ENCODE measurements at places on chromosomes 7 and 10.

- DNase-seq, result no peak
Observed at GRCh38 chr7:33630359-33630758, 275.0 kb upstream of the BMPER start.

DNA sequence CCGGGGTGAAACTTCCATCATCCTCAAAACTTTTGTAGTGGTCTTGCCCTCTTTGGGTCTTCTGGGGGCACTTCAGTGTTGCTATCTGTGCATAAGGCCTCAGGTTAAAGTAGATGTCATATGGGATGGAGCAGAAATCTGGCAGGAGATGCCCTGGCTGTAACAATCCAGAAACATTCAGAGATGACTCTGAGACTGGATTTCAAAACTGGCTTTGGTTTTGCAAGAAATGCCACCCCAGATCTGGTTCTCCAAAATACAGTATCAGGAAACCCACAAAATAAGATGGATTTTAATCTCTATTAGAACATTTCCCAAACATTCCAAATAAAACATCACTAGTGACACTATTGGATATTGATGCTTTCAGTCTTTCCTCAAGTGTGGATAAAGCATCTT lies 191.5 kb downstream of the REEP3 start:
- DNase-seq, result no peak

GRCh38 chr10:124138195-124138882 lies 44.9 kb upstream of the CHST15 start:
- DNase-seq, result peak; percentile 92

DNA sequence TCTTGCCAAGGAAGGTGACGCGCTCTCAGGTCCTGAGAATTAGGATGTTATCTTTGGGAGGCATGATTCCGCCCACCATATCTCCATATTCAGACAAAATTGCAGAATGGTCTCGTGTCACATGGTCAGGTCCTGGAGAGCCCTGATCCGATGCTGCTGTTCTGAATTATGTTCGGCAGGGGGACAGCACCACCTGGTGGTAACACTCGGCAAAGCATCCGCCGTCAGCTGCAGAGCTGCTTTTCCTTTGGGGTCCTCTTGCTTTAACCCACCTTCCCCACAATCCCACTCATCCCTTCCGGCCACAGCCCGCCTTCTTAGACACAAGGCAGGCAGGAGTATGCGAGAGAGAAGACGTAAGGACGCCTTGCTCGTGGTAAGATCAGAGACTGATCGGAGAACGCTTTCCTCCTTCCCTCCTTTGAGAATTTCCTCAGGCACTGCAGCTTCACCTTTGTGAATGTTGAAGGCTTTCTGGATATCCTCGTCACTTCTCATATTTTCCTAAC lies 327.8 kb upstream of the C7orf33 start:
- no peak for DNase-seq

DNA sequence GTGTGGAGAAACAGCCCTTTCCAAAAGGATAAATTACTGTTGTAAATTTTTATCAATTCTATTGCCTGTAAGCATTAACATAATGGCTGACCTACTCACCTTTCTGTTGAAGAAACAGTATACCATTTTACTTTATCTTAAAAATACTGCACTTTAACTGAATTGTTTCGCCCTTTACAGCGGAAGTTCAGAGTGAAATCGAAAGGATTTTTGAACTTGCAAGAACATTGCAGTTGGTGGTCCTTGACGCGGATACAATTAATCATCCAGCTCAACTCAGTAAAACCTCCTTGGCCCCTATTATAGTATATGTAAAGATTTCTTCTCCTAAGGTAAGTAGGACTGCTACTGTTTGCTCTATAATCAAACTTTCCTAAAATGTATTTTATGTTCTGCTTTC lies 117.5 kb downstream of the NSUN6 start:
- no peak for DNase-seq

GRCh38 chr7:519484-520390 lies at the start of gene PDGFA:
Gene PDGFA, minus strand, starts transcription at chr7:519846. Its CDS starts 845 bp downstream, at chr7:519001.
- DNase-seq, result peak; percentile 49

DNA sequence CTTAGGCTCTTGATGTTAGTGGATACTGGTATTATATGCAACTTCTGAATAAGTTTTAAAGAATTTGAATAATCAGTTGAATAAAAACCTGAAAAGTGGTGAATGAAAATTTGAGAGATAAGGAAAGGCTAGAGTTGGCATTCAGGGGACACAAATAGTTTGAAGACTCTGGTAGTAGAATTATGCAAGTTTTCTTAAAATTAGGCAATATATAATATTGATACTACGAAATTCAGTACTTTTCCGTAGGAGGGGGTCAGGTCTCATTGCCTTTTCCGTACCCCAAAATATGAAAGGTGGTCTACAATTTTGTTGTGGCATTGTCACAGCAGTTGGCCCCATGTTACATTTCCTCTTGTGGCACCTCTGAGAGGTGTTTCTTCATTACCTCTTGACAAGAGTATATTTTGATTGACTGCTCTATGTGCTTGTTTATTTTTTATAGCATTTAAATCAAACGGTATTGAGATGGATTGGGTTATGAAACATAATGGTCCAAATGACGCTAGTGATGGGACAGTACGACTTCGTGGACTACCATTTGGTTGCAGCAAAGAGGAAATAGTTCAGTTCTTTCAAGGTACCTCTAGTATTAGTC lies 4.1 kb upstream of the PBLD start:
- DNase-seq, result no peak
